ENCODE measurements at places on chromosomes 7 and 10.

GRCh38 chr10:15504101-15504840 is 133.2 kb upstream of the FAM171A1 start:
- DNase-seq = no peak

DNA sequence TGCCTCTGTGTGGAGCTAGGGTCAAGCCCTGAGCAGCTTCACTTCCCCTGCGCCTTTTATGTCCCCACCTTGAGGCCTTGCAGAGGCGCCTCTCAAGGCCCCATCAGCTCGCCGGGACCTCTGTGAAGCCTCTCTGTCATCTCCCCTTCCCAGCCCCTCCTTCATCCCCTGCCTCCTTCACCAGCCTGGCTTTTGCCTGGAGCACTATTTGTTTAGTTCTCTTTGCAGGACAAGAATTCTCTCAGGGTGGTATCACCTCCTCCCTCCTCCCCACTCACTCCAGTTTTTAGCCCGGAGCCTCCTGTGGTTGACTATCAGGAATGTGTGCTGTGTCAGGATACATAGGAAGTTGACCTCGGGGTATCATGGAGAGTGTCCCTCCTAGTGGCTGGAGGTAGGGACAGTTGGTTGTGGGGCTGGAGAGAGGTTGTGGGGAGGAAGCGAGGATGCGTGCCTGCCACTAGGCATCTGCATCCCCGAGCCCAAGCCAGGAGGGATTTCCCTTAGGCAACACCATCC is 89.8 kb upstream of the ANLN start:
- no peak for DNase-seq

GRCh38 chr7:44322631-44323363 is 2.6 kb downstream of the CAMK2B start:
- DNase-seq = no peak

DNA sequence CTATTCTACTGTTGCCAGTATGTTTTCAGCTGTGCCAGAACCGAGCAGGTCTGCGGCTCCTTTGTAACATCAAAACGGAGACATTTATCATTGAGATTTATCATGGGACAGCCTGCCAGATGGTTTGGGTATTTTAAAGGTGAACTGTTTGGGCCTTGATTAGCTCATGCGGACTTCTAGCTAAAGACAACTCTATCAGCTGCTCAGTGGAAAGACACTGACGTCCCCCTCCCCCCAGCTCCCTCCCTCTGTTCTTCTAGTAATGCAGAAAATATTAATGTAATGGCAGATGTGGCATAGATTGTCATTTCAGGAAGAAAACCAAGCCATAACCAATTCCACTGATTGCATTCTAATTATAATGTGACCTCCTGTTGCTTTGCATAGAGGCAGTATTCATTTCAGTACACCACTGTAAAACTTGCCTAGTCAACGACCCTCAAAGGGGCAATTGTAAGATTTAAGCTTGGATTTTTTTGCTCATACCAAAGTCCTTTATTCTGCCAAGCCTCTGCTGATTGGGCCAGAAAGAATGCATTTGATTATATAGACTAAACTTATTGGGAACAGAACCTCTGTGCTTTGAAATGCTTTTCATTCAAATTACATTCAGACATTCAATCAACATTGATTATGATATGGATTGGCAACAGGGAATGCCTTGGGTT is 966.8 kb downstream of the LRMDA start:
- no peak for DNase-seq

All from stimulated activated CD8-positive, alpha-beta memory T cell treated with anti-CD3 and anti-CD28 coated beads, Interleukin-4, amount 100 ng/mL, for 4 hours (primary cell).